Activated CD4-positive, alpha-beta T cell treated with anti-CD3 and anti-CD28 coated beads, Interleukin-2, amount 10 ng/mL, durations not matched to agents 7 days and 5 days (primary cell): ENCODE measurements at places on chromosomes 1 and 21. TPM values are rescaled to one million over a fixed set of nuclear protein-coding genes. Genes with fewer than 3 reads are reported as not detected.

GRCh38 chr21:34807881-34808568, 139.2 kb downstream of the CLIC6 start:
- DNase-seq, result peak; percentile 55
- H3K27me3 ChIP-seq, result no peaks in the 10 kb centered on the region
- no peak overlapping the region for H3K4me3 ChIP-seq
- peaks cover 61% of the 10 kb centered on the region for H3K36me3 ChIP-seq
- peaks cover 83% of the 10 kb centered on the region for H3K4me1 ChIP-seq
- H3K27ac ChIP-seq, result peak overlapping the region; percentile 69

GRCh38 chr1:223401873-223402789, 8.9 kb downstream of the CCDC185 start:
- no peak overlapping the region for H3K27ac ChIP-seq
- no peak overlapping the region for H3K4me3 ChIP-seq
- H3K36me3 ChIP-seq, result peaks cover 11% of the 10 kb centered on the region
- peaks cover 27% of the 10 kb centered on the region for H3K4me1 ChIP-seq
- H3K27me3 ChIP-seq, result peaks cover 8% of the 10 kb centered on the region
- DNase-seq, result no peak

DNA sequence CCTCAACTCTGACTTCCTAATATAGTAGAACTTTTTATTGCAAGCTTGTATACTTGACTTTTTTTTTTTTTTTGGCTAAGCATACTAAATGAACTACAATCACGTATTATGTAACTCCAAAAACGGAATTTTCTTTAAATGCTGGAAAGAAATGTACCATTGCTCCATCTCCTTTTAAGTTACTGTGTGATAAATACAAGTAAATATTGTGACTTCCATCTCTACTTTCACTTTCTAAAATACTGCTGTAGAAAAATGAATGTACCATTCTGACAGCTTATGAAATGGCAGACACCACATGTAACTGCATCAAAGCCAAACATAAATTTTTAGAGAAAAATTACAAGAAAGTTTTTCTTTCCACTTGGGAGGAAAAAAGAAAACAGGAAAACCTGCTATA, 54.7 kb downstream of the ASH1L start:
- peak overlapping the region; percentile 49 for H3K4me3 ChIP-seq
- H3K27me3 ChIP-seq, result no peaks in the 10 kb centered on the region
- H3K27ac ChIP-seq, result peak overlapping the region; percentile 66

DNA sequence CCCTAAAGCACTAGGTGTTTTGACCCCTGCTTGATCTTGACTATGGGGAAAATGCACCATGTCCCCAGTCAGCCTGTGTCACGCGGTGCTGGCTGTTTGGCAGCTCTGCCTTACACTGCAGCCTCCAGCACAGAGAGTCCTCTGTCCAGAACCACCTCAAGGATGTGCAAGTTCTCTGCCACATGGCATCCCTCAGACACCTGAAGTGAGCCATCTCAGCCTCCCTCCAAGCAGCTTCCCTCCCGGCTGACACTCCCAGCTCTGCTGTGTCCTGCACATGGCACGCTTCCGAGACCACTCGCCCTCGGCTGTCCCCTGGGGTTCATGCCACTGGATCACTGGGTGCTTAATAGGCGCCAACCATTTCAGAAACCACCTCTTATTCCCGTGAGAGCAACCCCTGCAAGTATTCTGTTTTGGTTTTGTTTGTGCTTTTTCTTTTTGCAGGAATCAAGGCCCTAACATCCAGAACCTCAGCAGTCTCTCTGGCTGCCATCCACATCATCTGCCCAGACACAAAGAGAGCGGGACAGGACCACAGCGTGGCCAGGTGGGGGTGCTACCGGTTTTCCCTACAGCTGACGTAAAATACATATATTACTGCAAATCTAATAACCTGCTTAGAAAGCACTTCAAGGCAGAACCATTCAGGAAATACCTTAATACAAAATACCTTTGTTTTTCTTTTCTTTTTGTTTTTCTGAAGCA, 45.7 kb downstream of the CAPZB start:
- no peak overlapping the region for H3K4me3 ChIP-seq
- peaks cover 77% of the 10 kb centered on the region for H3K4me1 ChIP-seq
- peak; percentile 34 for DNase-seq
- H3K27ac ChIP-seq, result peak overlapping the region; percentile 72

- no peaks in the 10 kb centered on the region for H3K36me3 ChIP-seq
- no peaks in the 10 kb centered on the region for H3K27me3 ChIP-seq
- no peak overlapping the region for H3K27ac ChIP-seq
- no peak overlapping the region for H3K4me3 ChIP-seq
- no peak for DNase-seq
These were observed 21.7 kb downstream of the SLC26A9 start for GRCh38 chr1:205921570-205921909.

DNA sequence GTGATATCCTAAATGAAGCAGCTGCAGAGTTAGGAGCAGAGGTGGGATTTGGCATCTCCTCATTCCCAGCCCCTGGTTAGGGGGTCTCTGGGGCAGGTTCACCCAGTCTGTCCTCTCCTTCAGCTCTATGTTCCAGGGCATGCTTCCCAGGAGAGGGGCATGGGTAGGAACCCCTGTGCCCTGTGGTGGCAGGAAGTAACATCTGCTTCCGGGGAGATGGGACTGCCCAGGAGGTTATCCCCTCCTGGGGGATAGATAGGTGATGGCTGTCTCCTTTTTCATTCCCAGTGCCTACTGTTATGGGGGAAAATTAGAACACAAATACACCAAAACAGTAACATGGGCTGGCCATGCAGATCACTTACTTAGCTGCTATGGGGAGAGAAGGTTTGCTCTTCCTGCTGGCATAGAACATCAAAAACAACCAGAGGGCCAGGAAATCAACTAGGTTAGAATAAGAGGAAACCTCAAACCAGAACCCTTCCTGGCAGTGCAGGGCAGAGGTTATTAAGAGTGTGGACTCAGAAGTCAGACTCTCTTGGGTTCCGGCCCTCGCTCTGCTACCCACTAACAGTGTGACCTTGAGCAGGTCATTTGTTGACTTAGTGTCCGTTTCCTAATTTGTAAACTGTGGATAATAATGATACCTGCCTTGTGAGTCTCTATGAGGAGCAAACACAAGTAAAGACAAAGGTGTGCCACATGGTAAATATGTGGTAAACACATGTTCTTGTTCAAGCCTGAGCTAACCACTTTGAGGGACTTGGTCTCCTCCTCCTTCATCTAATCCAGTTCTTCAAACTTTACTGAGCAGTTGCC, 157.8 kb upstream of the JUN start:
- peak overlapping the region; percentile 79 for H3K27ac ChIP-seq
- peak; percentile 68 for DNase-seq
- H3K4me3 ChIP-seq, result peak overlapping the region; percentile 56

DNA sequence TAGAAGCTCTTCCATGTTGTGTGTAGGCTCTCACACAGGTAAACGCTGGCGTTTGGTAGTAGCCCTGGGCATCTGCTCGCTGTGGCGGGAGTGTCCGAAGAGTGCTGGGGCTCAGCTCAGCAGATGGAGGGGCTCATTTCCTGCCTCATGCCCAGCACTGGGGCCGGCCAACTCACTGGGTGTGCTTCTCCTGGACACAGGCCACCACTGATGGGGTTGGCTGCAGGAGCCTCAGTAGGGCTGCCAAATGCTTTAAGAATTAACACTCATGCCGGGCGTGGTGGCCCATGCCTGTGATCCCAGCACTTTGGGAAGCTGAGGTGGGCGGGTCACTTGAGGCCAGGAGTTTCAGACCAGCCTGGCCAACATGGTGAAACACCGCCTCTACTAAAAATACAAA, 20.9 kb downstream of the UQCRHL start:
- H3K27me3 ChIP-seq, result peaks cover 3% of the 10 kb centered on the region
- no peaks in the 10 kb centered on the region for H3K4me1 ChIP-seq
- no peak overlapping the region for H3K27ac ChIP-seq
- H3K36me3 ChIP-seq, result no peaks in the 10 kb centered on the region
- H3K4me3 ChIP-seq, result no peak overlapping the region

- H3K27me3 ChIP-seq, result no peaks in the 10 kb centered on the region
- no peaks in the 10 kb centered on the region for H3K4me1 ChIP-seq
- DNase-seq, result no peak
- H3K27ac ChIP-seq, result no peak overlapping the region
- H3K4me3 ChIP-seq, result no peak overlapping the region
These were observed 55.3 kb downstream of the ARHGEF16 start for GRCh38 chr1:3509721-3510120.

The LPAR3 gene
- 1.5 TPM for total RNA-seq

The IL6R gene
- 9.1 TPM for total RNA-seq
